Omental fat pad (tissue), 4 donors: ENCODE measurements at places on chromosomes 12 and 14. TPM values are rescaled to one million over a fixed set of nuclear protein-coding genes. Genes with fewer than 3 reads are reported as not detected.

GRCh38 chr12:104687823-104688573, 231.2 kb downstream of the CHST11 start:
- DNase-seq: no peak

DNA sequence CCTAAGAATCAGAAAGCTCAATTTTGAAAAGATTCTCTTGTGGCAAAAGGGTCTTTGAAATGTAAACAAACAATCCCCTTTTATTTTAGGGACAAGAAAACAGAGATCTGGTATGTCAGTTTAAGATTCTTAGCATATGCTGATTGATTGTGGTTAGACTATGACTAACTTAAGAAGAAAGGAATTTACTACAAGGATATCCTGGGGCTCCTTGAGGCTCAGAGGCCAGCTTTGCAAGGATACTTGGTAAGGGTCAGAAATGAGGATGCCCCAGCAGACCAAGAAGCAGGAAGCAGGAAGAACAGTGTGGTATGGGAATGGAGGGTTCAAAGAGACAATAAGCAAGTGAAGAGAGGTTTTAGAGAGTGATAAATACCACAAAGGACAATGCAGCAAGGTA, 474.6 kb downstream of the ETNK1 start:
- no peak for DNase-seq

PTHLH gene
- not detected for total RNA-seq

- DNase-seq: no peak
Observed at GRCh38 chr14:52998376-52999015, 47.6 kb upstream of the FERMT2 start.

GRCh38 chr12:93230326-93230720, 147.4 kb upstream of the NUDT4 start:
- no peak for DNase-seq

DNA sequence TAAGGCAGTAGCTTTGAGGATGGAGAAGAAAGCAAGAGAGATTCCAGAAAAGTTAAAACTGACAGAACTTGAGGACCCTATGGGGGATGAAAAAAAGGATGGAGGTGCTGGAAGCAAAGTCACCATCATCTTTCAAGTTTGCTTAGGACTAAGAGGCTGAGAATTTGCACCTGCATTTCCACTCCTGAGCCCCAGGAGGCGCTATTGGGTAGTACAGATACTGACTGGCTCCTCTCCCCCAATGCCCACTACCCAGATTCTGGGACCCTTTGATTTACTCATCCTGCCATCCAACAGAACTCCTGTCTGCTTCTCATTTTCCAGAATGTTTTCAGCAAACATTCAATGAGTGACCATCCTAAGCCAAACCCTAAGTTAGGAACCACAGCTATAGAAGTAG, 34.0 kb upstream of the CMKLR1 start:
- no peak for DNase-seq

- DNase-seq: no peak
Observed at GRCh38 chr12:42524716-42525115, 64.8 kb downstream of the PRICKLE1 start.

- no peak for DNase-seq
Observed at GRCh38 chr14:90969531-90970166, 90.8 kb downstream of the RPS6KA5 start.

FBXO33 gene
- total RNA-seq: 19.2 TPM

- DNase-seq: no peak
Observed at GRCh38 chr14:94701861-94702370, 68.0 kb downstream of the GSC start.
